Renal pelvis (tissue), 12 donors: ENCODE measurements at places on chromosomes 5 and 9. TPM values are rescaled to one million over a fixed set of nuclear protein-coding genes. Genes with fewer than 3 reads are reported as not detected.

Gene PRRT1B
- polyA plus RNA-seq = 0.90 TPM

GRCh38 chr9:81499594-81499993, 189.8 kb downstream of the TLE1 start:
- DNase-seq = peak; percentile 21

Gene KCNIP1
- polyA plus RNA-seq = 10.2 TPM

GRCh38 chr5:83219495-83219894, 142.1 kb downstream of the XRCC4 start:
- no peak for DNase-seq

DNA sequence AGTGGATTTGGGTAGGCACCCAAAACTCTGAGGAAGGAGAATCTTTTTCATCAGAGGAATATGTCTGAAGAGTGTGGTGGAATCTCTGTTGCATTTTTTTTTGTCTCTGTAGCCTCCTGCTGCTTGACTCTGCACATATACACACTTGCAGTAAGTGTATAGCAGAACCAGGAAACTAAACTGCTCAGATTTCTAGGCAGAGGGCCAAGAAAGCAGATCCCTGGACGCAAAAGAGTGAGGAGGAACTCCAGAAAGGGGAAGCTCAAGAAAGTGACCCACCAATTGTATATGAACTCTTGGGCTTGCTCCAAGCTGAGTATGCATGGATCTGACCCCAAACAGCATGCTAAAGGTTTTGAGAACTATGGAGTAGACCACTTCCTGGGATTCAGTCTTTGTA, 181.8 kb downstream of the GADD45G start:
- peak; percentile 39 for DNase-seq

Gene SPINK7
- polyA plus RNA-seq = 0.13 TPM

Gene RECK
- 28.1 TPM for polyA plus RNA-seq
